ENCODE measurements at places on chromosomes 16 and 17. TPM values are rescaled to one million over a fixed set of nuclear protein-coding genes. Genes with fewer than 3 reads are reported as not detected.

The EPX gene
- total RNA-seq: not detected

The GUCY2D gene
- not detected for total RNA-seq

The PIMREG gene
- 8.2 TPM for total RNA-seq

The SHISA6 gene
- not detected for total RNA-seq

The HOXB2 gene
- total RNA-seq: 16.6 TPM

The NOG gene
- 64.4 TPM for total RNA-seq

The ANTKMT gene
- total RNA-seq: 53.0 TPM

The DPEP2 gene
- total RNA-seq: 0.23 TPM

The KRT9 gene
- total RNA-seq: not detected

The CCL4 gene
- total RNA-seq: not detected

The TNK1 gene
- 0.23 TPM for total RNA-seq

The TPSD1 gene
- total RNA-seq: not detected

The KRT36 gene
- not detected for total RNA-seq

The GALK1 gene
- 40.6 TPM for total RNA-seq

Measured in glomerular endothelial cell (primary cell).